ENCODE measurements at places on chromosomes 4 and X.

GRCh38 chr4:180541678-180542077 is 1701.5 kb upstream of the TENM3 start:
- DNase-seq, result no peak

GRCh38 chr4:102828497-102828808 is 1.1 kb upstream of the UBE2D3 start:
- no peak for DNase-seq

DNA sequence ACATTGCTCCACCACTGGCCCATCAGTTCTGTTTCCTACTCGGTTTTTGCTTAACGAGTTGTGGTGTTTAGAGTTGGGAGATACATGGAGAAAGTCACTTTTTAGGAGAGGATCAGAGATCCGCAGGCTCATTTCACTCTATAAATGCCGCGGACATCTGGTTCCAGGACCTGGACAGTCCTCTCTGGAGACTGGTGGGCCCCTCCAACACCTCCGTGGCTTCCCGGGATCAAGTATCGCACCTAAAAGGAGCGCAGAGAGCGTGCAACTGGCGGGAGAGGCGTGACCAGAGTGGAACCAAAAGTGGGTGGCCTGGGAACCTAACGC is 9.9 kb upstream of the CLTRN start:
- DNase-seq, result no peak

DNA sequence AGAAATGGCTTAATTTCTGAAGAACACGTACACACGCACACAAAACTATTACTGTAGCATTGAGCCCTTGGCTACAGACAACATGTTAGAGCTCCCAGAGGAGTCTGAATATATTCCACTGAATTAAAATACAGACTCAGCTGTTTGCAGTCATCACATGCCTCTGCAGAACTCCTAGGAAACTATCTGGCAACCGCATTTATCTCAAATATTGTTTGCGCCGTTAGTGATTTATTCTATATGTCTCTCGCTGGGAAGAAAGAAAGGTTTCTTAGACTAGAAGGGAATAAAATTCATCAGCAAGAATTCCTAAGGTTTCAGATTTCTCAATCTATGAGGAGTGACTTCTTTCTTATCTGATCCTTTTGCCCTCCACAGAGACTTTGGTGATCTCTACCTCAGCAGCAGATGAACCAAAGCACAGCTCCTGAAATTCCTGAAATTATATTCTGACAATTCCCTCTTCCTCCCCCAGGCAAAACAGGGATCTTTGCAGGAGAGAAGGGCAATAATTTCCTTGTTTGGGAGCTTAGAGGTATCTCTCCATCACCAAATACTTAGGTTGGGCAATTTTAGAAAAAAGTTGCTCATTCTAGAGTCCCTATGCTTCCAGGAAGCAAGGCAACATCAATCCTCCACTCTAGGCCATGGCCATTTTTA is 199.2 kb downstream of the APBB2 start:
- no peak for DNase-seq

GRCh38 chr4:156527237-156527993 is 444.2 kb downstream of the PDGFC start:
- DNase-seq, result no peak

GRCh38 chr4:115770046-115770543 is 656.7 kb upstream of the NDST4 start:
- DNase-seq, result no peak

DNA sequence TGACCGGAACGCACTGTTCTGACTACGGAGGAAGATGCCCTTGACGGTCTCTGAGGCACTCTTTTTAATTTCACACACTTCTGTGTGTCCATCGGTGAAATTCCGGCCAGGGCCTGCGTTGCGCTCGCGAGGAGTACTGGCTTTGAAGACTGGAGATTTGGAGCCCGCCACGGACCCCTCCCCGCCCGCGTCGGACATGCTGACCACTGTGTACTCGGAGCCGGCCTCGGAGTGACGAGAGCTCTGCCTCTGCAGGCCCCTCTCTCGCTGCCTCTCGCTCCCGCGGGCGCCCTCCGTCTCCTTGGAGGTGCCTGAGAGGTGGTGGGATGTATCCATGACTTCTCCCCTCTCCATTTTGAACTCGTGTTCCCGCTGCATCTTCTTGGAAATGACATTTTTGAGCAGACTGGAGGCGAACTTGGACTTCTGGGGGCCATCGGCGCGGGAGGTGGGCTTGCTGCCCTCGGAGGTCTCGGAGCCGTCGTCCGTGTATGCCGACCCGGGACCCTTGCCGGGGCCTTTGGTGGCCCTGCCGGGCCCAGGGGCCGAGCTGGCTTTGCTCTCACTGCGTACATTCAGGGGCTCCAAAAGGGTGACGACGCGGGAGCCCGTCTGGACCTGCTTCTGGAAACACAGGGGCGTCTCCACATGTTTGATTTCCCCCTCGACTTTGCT is 5.7 kb downstream of the C4orf54 start:
- no peak for DNase-seq

DNA sequence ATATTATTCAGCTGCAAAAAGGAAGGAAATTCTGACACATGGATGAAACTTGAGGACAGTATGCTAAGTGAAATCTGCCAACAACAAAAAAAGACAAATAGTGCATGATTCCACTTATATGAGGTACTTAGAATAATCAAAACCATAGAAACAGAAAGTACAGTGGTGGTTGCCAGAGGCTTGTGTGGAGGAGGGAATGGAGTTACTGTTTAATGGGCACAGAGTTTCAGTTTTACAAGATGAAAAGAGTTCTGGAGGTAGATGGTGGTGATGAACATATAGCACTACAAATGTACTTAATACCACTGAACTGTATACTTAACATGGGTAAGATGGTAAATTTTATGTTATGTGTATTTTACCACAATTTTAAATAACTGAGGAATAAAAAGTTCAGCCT is 212.0 kb upstream of the KLF3 start:
- DNase-seq, result no peak

- DNase-seq, result no peak
Observed at GRCh38 chr4:15550491-15550890, 80.8 kb downstream of the CC2D2A start.

DNA sequence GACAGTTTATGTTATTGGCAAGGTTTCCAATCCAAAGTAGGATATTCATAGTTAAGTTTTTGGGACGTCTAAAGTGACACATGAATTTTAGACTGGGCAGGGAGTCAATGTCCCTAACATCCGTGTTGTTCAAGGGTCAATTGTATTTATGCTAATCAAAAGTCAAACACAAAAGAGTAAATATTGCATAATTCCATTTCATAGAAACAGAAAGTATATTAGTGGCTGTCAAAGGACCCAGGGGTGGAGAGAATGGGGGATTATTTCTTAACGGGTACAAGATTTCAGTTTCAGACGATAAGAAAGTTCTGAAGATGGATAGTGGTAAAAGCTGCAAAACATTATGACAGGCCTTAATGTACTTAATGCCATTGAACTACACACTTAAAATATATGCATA is 971.8 kb upstream of the AGA start:
- DNase-seq, result no peak

DNA sequence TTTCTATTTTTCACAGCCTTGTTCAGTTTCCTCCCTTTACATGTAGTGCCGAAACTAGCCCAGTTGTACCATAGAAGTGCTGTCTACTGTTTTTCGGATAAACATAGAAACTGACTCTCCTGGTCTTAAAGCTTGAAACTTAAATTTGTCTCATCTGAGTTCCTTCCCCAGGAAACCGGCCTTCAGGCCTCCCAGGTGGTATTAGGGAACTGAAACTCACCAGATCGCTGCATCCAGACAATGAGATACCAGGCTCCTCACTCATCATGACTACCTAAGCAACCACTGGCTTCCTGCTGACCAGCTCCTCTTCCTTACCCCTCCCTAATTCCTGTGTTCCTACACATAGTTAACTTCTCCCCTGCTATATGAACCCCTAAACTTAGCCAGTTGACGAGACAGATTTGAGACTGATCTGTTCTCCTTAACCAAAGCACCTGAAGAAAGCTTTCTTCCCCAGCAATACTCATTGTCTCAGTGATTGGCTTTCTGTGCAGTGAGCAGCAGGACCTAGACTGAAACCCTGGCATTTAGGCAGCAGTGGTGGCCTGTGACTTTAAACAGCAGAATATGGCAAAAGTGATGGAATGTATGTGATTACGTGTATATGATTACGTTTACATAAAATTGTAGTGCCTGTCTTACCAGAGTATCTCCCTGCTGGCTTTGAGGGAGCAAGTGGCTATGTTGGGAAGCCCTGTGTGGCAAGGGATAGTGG is 959.1 kb upstream of the LCORL start:
- DNase-seq, result no peak

DNA sequence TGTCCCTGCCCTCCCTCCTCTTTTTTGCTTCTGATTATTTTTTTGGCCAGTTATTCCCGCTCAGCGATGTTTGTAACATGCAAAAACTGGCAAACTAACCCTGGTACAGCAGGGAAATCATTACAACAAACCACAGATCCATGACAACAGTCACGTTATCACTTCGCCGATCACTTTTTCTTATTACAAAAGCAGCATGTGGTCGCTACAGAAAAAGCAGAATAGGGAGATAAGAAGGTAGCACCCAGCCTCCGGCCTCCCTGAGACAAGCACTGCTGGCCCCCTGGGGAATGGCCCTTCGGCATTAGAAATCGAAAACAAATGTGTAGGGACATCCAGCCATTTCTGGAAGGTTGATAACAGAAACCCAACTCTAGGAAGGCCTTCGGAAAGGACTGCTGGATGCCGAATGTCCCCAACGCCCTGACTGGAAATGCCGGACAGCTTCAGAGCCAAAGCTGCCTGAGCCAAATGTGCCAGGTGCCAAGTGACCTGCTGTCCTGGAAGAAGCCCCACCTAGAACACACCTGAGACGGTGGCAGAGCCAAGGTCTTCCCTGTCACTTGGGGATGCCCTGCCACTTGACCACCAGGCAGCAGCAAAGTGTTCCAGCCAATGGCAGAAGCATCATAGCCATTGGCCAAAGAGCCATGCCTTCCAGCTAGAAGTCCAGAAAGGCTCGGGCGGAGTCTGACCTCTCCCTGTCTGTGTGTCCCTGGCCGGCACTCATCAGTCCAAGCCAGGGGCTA is 2.9 kb downstream of the IDH3G start:
- no peak for DNase-seq

DNA sequence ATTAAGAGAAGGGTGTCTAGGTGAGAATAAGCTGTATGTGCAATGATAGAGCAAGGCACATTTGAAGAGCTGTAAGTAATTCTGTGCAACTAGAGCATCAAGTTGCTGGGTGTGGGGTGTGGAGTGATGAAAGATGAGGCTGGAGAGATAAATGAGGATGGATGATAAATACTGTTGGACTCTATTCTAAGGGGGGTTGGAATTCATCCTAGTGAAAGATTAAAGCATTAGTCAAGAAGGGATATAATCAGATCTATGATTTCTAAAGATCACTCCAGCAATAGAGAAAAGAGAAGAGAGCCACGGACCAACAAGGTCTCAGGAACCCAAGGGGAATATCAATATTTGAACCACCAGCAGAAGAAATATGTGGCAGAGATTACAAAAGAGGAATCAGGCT is 415.0 kb upstream of the RPS6KA3 start:
- no peak for DNase-seq

- no peak for DNase-seq
Observed at GRCh38 chr4:140769209-140769608, 13.0 kb upstream of the TBC1D9 start.

DNA sequence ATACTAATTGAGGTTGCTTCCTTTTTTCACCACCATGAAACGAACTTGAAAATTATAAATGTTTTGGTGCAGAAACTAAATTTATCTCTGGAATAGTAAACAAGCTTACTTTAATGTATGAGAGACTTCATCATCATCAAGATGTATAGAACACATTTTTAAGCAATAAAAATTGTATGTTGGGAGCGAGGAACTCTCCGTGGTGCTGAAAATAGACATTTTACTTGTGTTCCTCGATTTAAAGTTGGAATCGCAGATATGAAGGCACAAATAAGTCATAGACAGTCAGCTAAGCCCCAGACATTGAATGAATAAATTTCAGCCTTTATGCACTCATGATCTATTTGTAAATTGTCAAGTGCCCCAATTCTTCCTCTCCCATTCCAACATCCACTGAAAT is 310.7 kb downstream of the STK32B start:
- no peak for DNase-seq

- DNase-seq, result no peak
Observed at GRCh38 chr4:139214039-139214534, 37.1 kb upstream of the ELF2 start.

- no peak for DNase-seq
Observed at GRCh38 chr4:153789741-153790499, 1.0 kb upstream of the SFRP2 start.

GRCh38 chr4:135371137-135371536 is 1169.5 kb upstream of the PABPC4L start:
- peak; percentile 0 for DNase-seq

GRCh38 chrX:12309744-12310076 is 171.4 kb downstream of the FRMPD4 start:
- DNase-seq, result no peak

DNA sequence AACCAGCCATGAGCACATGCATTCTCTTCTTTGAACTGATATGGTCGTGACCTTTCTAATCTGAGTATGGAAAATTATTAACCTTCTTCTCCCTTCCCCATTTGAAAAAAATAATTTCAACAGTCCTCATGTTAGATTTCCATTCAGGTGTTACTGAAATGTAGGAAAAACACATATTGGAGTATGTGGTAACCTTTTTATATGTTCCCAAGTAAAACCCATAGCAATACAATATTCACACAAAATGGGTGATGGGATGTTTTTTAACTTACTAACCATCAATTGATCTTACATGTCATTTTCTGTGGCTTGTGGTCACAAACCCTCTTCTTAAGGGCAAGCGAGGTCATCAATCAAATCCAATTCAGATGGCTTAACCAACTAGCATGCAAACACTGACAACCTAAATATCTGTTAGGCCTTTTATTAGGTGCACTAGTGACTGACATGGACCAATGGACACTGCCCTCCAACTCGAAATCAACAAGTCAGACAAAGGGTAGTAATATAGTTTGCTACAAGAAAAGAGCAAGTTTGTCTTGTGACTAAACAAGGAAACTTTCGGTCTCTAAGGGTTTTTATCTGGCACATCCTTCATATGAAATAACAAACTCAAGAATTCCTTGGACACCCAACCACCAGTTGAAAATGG is 74.3 kb downstream of the CAMK2D start:
- no peak for DNase-seq

DNA sequence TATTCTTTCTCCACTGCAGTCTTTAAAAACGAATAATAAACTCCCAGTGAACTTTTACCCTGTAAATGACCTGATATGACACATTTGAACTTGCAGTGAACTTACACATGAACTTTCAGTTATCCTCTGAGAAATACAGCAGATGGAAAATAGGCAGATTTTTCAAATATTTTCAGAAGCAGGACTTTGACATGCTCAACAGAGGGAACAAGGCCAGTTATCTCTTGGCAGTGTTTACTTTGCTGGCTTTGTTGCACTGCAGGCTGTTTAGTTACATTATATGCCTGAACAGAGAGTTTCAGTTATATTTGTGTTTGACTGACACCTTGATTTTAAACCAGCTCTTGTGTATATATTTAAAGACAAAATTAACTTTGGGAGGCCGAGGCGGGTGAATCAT is 47.6 kb upstream of the FGG start:
- DNase-seq, result no peak

DNA sequence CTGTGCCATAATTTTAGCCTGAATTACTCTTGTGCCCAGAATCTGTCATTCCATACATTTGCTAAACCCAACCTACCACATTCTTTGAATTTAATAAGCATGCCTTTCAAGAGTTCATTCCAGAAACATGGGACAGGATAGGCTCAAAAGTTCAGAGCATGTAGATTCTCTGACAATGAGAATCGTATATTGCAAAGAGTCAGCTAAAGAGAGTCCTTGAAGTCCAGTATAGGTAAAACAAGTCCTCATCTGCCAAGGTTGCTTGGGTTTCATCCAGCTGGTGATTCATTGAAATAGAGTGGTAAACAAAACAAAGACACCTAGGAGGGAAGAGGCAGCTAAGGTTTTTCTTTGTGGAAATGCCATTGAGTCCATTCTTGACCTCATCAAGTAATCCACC is 249.3 kb upstream of the DIPK2B start:
- DNase-seq, result no peak

Data from T-helper 2 cell (primary cell).